ENCODE measurements at places on chromosomes 16 and 17.

- DNase-seq, result peak; percentile 32
Measured at GRCh38 chr16:11379420-11379819, 34.2 kb downstream of the RMI2 start.

- DNase-seq, result no peak
Measured at GRCh38 chr17:35984140-35984539, 2.4 kb downstream of the CCL14 start.

DNA sequence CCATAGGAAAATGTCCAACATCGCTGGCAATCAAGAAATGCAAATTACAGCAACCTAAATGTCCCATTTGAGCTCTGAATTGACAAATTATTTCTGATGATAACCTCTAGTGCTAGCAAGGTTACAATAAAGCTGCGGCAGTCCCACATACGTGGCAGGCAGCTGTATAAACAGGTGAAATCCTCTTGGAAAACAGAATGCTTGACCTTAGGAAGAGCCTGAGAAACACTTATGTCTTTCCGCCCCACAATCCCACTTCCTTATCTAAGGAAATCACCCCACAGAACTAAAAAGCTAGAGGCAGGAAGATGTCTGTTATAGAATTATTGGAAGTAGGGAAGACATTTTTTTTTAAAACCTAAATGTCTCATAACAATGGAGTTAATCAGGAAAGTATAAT is 154.3 kb downstream of the KATNIP start:
- no peak for DNase-seq

DNA sequence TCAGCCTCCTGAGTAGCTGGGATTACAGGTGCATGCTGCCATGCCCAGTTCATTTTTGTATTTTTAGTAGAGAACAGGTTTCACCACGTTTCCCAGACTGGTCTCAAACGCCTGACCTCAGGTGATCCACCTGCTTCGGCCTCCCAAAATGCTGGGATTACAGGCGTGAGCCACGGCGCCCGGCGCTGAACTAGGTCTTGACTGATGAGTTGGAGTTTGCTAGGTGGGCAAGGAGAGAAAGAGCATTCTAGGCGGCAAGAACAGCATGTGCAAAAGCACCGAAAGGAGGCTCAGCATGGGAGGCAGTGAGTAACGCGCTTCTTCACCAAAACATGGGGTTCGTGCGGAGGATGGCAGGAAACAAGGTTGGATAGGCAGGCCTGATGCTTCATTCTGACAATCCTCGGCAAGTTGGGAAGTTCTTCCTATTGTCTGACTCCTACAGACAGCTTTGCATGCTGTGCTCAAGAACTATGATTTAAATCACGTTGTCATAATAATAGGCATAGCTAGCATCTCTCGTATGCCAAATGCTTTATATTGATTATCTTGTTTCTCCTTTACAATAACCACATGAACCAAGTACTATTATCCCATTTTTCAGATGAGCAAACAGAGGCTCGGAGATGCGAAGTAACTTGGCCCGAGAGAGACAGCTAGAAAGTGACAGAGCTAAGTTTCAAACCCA is 26.5 kb downstream of the NEUROD2 start:
- DNase-seq, result no peak

GRCh38 chr16:8567355-8568230 is 22.7 kb downstream of the TMEM114 start:
- DNase-seq, result peak; percentile 65

GRCh38 chr17:7523033-7523432 is 25.8 kb upstream of the TNFSF12 start:
- peak; percentile 17 for DNase-seq

DNA sequence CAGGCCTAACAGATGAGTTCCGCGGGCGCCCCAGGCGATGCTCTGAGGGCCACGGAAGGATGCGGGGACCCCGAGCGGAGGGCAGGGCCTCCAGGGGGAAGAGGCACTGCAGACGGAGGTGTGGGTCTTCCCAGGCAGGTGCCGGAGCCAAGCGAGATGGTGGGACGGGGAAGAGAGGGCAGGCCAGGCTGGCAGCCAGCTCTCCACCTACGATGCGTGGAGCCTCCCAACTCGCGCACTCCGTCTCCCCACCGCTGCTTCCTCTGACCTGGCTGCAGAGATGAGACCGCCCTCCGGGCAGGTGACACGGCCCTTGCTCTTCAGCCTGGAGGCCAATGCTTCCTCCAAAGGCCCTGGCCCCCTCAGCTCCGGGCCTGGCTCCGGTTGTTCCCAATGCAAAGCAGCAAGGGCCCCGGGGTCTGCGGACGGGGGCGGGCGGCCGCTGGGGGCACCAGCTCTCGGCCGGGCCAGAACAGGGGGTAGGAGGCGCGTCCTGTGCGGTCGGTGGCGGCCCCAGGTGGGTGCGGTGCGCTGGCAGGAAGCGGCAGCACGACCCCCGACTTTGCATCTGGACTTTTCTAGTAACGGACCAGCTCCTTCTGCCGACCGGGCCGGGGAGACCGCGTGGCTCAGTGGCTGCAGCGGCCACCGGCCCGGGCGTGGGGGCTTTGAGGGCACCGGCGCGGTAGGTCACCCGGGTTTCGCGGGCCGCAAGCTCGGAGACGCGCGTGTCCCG is 1.5 kb upstream of the SOX8 start:
- DNase-seq, result no peak

- DNase-seq, result no peak
Measured at GRCh38 chr17:4499431-4500190, 930 bp downstream of the SPNS2 start.

DNA sequence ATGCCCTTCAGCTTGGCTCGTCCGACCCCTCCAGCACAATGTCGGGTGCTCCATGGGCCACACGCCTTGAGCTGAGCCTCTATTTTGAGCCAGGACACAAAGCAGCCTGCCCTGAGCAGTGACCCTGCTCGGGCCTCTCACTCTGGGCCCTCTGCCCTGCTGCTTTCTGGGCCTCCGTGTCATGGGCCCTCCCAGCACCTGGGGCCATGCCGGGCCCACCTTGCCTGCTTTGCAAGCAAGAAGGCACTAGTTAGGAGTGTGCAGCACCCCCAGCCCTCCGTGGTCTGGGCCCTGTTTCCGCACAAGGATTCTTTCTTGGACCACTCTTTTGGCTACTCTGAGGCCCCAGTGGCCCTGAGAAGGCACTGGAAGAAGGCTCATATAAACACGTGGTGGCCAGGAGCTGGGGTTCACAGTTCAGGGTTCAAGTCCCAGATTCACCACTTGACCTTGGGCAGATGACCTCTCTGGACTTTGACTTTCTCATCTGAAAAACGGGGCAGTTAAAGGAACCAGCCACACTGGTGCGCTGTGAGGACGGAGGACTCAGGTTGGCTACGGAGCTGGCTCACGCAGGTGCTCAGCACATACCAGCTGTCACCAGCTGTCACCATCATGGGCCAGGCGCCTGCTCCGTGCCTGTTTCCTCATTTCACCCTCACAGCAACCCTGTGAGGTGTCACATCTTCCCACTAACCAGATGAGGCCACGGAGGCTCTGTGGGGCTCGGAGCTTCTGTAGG is 166.0 kb upstream of the GSE1 start:
- no peak for DNase-seq

- no peak for DNase-seq
Measured at GRCh38 chr16:57627184-57627871, 1.1 kb upstream of the ADGRG1 start.

DNA sequence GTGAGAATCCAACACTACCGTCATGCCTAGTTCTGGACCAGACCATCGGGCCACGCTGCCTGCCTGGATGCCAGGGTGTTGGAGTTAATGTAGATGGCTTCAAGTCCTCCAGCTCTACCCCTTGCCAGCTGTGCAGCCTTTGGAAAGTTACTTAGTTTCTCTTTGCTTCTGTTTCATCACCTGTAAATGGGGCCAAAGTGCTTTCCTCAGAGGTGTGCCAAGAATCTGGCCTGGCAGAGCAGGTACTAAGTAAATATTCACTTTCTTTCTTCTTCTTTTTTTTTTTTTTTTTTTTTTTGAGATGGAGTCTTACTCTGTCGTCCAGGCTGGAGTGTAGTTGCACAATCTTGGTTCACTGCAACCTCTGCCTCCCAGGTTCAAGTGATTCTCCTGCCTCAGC is 159.5 kb upstream of the RPL38 start:
- DNase-seq, result no peak

DNA sequence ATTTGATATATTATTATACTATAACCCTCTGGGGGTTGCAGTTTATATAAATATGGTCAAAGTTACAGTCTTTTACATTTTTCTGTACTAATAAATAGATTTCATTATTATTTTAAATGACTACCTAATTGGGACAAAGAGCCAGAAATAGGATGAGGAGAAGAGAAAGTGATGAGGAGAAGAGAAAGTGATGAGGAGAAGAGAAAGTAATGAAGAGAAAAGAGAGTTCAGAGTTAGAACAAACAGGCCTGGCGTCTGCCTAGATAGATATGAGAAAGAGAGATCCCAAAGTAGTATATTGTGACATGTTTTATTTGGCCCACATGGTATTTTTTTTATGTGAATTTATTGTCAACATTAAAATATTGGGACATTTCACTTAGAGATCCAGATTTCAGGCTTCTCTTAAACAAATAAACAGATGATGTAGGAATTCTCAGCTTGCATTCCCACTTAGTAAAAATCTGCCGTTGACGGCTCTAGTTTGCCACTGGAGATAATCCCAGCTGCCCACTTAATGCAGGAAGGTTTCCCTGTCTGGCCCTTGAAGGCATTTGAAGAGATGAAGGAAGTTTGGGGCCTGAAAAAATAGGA is 210.7 kb downstream of the STX8 start:
- DNase-seq, result no peak

- DNase-seq, result no peak
Measured at GRCh38 chr17:18988546-18989173, 15.9 kb downstream of the FAM83G start.

GRCh38 chr16:48590476-48590875 is 19.5 kb downstream of the N4BP1 start:
- DNase-seq, result no peak

DNA sequence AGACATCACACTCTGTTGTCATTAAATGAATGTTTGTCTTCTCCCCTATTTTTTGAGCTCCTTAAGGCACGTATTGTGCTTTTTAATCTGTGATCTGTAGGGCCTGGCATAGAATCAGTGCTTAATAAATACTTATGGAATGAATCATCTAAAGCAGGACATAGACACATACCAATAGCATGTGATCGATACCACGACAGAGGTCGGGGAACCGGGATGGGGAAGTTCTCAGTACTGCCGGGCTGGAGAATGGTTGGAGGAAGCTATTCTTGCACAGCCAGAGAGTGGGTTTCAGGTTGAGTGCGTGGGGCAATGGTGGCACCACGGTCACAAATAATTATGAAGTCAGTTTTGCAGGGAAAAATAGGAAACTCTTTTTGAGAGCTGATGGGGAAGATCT is 26.8 kb downstream of the NLRP1 start:
- no peak for DNase-seq

GRCh38 chr16:81686391-81687130 is 92.5 kb upstream of the PLCG2 start:
- no peak for DNase-seq

DNA sequence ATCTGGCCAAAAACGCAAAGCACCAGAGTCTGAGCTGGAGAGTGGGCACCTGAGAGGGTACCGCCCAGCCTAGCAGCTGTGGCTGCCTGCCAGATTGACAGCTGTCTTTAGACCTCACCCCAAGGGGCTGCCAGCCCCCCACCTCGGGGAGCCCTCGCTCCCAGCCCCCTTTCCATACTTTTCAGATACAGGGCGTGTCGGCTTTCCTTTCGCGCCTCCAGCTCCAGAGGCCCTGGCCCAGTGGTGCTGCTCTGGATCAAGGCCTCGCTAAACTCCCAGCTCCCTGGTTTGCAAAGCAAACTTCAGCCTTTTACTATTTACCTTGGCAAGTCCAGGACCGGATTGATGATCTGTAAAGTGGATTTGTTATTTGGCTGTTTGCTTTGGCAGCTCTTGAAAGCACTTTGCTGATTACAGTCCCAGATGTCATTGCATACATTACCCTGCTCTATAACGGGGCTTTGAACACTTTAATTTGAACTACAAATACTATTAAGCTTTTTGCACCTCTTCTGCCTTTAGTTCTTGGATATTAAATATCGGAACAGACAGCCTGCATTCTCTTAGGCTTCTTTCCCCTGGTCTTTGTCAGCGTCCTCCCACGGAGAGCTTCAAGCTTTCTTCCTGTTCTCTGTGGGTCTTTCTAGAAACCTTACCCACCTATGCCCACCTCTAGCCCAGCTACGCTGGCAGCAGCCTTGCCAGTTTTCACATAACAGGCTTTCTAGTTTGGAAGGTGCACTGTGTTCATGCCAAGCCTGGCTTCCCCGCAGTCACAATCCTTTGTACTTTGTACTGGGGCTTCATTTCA is 63.6 kb upstream of the TBX2 start:
- no peak for DNase-seq

DNA sequence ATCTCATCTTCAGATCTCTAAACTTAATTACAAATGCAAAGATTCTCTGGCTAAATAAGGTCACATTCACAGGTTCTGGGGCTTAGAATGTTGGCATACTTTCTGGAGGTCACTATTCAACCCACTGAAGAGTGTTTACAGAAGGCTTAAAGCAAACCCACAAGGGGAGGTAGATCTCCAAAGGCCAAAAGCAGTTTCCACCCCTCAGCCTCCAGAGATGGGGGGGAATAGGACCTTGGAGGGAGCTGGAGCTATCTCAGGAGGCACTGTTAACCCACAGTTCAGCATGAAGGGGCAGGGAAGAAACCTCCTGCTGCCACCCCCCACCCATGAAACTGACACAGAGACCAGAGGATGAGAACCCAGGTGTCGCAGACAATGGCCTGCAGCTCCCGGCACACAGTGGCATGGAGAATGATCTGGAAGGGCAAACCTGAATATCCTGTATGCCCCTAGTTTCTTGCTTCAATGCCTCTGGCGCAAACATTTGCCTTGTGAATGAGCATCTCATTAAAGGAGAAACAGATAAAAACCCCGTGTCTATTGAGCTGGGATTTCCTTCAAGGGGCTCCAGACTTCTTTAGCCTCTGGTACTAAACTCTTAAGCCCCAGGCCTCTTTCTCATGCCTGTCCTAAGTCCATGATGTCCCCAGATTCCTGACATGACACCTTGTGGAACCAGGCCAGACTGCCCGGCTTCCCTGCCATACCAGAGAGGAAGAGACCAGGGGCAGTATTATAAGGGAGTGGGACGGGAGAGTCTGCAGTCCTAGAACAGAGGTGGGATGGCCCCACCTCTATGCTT is 103.1 kb upstream of the CDH5 start:
- DNase-seq, result no peak

DNA sequence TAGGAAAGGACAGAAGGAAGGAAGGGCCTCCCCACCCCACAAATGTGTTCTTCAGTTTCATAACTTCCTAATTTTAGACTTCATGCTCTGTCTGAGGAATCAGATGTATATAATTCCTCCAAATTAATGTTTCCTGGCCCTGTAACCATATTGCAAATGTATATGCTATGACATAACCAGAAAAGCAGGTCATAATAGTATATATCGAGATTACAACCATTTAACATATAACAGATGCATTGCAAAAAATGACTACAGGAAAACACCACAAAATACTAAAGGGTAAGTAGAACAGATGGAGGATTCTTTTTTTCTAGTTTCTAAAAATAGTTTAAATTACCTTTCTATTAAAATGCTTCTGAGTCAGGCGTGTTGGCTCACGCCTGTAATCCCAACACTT is 3.1 kb upstream of the EXOC7 start:
- DNase-seq, result no peak

GRCh38 chr17:37130984-37131446 is 182.3 kb downstream of the AATF start:
- no peak for DNase-seq

All from stimulated activated CD4-positive, alpha-beta T cell treated with anti-CD3 and anti-CD28 coated beads, Interleukin-15, amount 100 ng/mL, for 48 hours (primary cell).